ENCODE measurements at places on chromosomes 16 and 17.

DNA sequence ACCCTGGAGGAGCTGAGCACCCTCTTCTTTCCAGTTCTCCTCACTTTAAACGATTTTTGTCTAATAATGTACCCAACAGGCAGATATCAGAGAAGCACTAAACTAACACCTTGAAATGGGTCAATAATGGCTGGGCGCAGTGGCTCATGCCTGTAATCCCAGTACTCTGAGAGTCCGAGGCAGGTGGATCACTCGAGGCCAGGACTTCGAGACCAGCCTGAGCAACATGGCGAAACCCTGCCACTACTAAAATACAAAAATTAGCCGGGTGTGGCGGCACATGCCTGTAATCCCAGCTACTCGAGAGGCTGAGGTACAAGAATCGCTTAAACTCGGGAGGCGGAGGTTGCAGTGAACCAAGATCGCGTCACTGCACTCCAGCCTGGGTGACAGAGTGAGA, 57.4 kb downstream of the ZFHX3 start:
- no peak for DNase-seq

DNA sequence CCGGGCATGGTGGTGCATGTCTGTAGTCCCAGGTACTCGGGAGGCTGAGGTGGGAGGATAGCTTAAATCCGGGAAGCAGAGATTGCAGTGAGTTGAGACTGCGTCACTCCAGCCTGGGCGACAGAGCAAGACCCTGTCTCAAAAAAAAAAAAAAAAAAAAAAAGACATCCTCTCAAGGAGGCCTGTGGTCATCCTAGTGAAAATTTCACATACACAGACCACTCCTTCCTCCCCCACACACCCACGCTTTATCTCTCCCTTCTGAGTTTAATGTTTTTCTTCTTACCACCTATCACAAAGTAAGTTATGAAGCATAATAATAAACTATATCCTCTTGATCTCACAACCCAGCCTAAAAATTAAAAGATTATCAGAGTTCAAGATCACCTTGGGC, 1.3 kb upstream of the NOL11 start:
- DNase-seq: no peak

GRCh38 chr17:44865231-44865660, 17.6 kb downstream of the HIGD1B start:
- peak; percentile 52 for DNase-seq

DNA sequence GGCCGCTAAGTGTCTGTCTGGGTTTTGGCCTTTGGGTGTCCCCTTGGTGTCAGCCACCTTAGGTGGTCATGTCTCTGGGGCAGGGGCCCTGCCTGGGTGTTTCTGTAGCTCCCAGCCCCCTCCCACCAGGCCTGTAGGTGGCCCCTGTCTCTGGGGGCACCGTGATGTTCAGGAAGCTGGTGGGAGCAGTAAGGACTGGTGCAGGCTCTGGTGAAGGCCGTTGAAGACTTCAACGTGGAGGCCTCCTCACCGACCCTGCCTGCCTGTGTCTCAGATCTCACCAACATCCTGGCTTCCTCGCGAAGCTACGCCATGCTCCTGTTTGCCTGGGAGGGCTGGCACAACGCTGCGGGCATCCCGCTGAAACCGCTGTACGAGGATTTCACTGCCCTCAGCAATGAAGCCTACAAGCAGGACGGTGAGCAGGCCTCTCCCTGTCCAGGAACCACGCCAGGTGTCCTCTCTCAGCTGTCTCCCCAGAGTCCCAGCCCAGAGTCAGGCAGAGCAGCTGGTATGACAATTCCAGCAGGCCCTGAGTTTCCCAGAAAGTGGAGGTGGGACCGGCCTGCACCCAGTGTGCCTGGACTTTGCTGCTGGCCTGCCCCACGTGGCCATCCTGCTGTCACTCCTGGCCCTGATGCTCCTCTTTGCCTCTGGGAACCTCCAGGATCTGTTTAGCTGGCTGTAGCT, 2.8 kb downstream of the ACE start:
- DNase-seq: no peak

GRCh38 chr16:17743578-17743977, 272.8 kb upstream of the XYLT1 start:
- no peak for DNase-seq

- no peak for DNase-seq
Observed at GRCh38 chr17:81907219-81908145, 3.7 kb downstream of the PCYT2 start.

GRCh38 chr17:68972119-68972704, 17.0 kb upstream of the ABCA8 start:
- no peak for DNase-seq

DNA sequence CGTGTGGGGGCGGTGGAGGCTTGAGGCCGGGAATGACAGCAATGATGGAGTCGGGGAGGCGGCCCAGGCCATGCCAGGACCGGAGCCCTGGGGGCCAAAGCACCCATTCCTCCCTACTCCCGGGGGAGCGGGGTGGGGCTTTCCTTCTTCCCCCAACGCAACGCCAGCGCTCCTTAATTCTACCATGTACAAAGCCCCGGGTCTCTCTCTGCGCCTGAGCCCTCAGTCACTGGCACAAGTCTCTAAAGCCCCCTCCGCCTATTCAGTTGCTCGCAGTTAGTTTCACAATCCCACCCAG, 245 bp upstream of the RNF227 start:
- DNase-seq: no peak

- no peak for DNase-seq
Observed at GRCh38 chr17:4839221-4839620, 6.1 kb downstream of the MINK1 start.

GRCh38 chr17:67004181-67004580, 39.7 kb downstream of the CACNG4 start:
- no peak for DNase-seq

GRCh38 chr16:84085271-84085667, 31.5 kb downstream of the MBTPS1 start:
- DNase-seq: no peak

- no peak for DNase-seq
Observed at GRCh38 chr17:33925649-33926048, 329.4 kb upstream of the CCL2 start.

- DNase-seq: no peak
Observed at GRCh38 chr16:49961089-49961488, 63.9 kb upstream of the CNEP1R1 start.

DNA sequence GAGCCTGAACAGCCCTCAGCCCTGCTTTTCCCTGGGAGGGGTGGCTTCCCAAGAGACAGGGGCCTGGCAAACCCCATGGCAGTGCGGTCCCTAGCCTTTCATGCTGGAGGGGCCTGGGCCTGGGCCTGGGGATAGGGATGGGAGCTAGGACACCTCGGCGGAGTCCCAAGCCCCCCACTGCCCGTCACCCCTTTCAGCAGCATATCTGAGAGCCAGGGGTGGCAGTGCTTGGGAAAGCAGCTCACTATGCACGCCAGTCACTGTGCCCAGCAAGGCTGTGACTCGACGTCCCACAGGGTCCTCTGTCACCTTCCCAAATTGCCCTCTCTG, 612 bp upstream of the SLC47A2 start:
- no peak for DNase-seq

DNA sequence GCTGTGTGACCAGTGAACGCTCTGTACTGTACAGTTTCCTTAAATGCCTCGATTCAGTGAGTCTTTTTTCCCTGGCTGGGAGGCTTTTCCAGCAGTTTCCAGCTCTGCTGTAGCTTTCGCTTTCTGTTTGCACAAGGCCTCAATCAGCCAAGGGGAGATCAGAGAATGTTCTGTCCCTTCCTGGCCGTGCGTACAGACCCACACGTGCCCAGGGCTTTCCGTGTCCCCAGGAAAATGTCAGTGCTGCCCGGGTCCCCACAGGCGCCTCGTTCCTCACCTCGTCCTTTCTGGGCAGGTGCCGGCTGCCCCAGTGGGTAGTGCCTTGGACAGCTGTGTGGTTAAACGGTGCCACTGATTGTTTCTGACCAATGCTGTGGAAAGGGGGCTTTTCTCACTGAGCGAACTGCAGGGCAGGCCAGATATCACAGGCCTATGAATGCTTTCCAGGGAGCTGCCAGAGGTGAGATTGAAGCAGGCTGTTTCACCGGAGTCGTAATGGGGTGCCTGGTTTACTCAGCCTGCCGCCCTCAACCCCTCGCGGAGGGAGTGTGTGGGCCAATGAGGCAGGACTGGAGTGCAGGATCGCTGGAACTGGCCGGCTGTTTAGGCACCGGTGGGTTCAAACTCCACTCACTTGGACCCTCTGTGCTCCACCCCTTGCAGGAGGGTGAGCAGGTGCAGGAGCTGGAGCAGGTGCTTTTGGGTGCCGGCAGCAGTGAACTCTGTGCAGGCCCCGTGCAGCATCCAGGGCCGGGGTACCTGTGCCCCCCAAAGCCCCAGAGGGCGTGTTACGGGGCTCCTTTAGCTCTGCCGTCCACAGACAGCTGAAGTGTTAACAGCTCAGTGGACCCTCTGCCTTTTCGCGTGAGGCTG, 44.4 kb downstream of the ZNF778 start:
- DNase-seq: no peak

DNA sequence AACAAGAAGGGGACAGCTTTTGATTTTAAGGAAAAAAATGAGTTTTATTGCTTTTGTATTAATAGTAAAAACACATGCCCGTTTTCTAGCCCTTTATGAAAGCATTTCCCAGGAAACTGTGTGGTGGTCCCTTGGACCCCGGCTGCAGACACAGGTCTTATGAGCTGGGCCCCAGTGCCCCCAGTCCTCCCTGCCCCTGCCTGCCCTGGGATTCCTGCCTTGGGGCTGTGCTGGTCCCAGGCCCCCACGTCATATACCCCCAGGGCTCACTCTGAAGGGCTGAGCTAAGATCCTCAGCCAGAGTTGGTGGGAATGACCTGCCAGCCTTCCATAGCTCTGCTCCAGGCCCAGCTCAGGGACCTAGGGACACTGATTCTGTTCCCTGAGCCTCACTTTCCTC, 30.8 kb downstream of the GINS2 start:
- DNase-seq: no peak

DNA sequence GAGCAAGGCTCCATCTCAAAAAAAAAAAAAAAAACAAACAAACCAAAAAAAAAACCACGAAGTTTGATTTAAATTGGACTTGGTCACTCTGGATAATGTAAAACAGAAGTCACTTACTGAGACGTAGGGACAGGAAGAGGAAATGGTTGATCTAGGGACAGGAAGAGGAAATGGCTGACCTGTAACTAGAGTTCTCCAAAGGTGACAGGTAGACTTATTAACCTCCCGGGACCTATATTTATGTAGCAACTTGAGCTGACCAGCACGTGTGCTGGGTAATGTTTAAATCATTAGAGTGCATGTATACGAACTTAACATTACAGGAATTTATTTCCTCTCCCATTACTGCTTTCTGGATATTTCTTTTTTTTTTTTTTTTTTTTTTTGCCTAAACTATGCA, 81.5 kb upstream of the DHX40 start:
- no peak for DNase-seq

DNA sequence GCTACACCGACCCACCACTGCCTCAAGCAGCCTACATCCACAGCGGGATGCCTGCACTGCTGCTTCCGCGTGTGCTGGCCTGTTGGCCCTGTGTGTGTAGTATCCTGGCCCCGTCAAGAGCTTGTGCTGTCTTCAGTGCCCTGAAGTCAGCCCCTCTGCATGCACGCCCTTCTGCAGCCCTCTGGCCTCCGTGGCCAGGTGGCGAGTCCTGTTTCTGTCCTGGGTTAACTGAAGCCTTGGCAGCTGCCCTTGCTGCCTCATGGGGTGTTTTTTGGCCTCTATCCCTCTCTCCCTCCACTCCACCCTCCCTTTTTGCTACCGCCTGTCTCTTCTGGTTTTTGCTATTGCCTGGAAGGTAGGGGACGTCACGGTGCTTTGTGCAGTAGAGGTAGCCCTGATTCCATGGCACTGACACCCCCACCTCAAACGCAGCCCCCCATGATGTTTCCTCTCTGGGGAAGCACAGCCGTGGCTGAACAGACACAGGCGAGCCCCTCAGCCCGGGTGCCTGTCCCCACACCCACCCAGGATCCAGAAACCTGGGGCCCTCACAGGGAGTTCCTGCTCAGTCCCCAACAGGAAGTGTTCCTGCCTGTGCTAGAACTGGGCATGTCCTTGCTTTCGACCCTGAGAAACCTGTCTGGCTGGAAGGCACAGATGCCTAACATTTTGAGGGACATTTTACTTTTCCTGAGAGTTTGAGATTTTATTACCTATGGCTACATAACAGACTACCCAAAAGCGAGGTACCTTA, 18.8 kb upstream of the AMZ2 start:
- no peak for DNase-seq

DNA sequence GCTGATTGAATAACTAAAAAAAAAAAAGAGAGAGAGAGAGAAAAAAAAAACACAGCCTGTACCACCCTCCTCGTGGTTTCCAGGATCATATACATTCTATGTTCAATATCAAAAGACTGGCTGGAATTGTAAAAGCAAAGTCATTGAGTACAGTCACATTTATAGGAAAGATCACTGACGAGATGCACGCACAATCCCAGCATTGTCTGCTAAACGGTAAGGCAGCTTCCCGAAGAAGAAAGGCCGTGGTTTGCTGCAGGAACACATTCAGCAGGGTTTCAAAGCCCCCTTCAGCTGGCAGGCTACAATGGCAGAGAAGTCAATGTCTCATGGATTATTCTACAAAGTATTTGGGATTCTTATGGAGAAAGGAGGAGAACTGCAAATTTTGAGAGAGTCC, 9.3 kb downstream of the NQO1 start:
- DNase-seq: no peak

GRCh38 chr16:82628088-82628423, 1.3 kb downstream of the CDH13 start:
- no peak for DNase-seq

GRCh38 chr17:45436161-45436560, 3.5 kb upstream of the ARHGAP27 start:
- DNase-seq: no peak

GRCh38 chr16:15642557-15643047, 352 bp downstream of the MARF1 start:
- peak; percentile 72 for DNase-seq

DNA sequence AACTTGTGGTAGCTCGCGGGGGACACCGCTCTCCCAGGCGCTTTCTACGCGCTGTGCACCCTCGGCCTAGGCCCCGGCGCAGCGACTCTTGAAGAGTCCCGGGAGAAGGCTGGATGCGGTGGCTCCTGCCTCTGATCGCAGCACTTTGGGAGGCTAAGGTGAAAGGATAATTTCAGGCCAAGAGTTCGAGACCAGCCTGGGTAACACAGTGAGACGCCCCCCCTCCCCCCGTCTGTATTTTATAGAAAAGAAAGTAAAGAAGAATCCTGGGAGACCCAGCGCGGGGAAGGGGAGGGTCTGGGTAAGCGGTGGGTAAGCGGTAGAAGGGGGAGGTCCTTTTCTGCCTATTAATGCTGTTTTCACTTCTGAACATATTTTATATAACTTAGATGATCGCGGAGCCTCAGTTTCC, 486 bp upstream of the PLLP start:
- no peak for DNase-seq

DNA sequence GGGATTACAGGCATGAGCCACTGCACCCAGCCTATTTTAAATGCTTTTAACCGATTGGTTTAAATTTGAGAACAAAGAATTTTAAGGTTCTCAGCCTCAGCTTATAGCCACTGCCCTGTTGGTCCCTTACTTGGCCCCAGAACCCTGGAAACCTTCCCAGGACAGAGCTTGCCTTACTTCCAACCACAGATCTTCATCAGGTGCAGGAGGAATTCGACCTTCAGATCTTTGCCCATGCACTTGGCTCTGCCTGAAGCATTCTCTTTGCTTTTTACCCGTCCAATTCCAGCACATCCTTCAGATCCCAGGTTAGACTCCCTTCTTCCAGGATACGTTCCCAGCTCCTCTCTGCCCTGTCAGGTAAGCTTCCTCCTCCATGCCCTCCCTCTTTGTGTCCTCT, 27.7 kb downstream of the CHD9 start:
- DNase-seq: no peak

GRCh38 chr16:11379420-11379819, 34.2 kb downstream of the RMI2 start:
- no peak for DNase-seq
